Stomach (tissue), 19 donors: ENCODE measurements at places on chromosomes 6 and 20. TPM values are rescaled to one million over a fixed set of nuclear protein-coding genes. Genes with fewer than 3 reads are reported as not detected.

GRCh38 chr20:63379296-63379695, 18.1 kb upstream of the CHRNA4 start:
- no peak for DNase-seq

GRCh38 chr6:100678027-100678426, 203.1 kb downstream of the ASCC3 start:
- peak; percentile 19 for DNase-seq

GRCh38 chr20:34215711-34216381, 25.4 kb upstream of the ASIP start:
- DNase-seq, result peak; percentile 93

DNA sequence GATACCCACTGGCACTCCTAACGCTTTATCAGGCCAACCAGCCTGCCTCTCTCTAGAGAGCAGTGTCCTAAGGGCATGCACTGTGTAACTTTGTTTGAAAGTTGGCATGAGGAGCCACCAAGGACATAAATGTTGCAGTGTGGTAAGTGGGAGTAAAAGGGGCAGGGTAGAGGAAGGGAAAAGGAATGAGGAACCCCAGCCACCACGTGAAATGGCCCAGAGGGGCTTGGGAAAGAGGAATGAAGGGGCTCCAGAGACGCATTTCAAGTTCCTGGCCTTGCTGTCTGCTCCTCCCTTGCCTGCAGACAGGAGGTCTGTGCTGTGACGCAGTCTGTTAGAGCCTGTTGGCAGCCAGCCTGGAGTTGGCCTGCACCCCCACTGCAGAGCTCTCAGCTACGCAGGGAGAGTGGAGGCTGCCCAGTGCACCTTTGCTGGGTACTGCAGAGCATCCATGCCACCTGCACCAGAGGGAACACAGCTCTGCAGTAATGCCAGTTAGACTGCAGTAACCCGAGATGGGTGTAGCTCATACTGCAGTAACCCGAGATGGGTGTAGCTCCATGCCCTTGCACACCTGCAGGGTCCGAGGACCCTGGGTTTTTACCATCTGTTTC, 86.8 kb upstream of the SNAP25 start:
- DNase-seq, result peak; percentile 72

- DNase-seq, result no peak
Observed at GRCh38 chr6:39319621-39320362, 2.7 kb downstream of the KCNK16 start.

DNA sequence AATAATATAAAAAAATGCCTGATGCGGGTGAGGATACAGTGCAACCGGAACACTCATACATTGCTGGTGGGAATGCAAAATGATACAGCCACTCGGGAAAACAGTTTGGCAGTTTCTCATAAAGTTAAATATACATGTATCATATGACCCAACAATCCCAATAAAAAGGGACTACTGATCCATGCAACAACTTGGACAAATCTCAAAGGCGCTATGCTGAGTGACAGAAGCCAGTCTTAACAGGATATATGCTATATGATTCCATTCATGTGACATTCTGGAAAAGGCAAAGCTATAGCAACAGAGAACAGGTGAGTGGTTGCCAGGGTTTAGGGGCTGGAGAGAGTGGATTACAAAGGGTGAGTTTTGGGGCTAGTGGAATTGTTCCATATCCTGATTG, 170.2 kb upstream of the MLN start:
- no peak for DNase-seq

DNA sequence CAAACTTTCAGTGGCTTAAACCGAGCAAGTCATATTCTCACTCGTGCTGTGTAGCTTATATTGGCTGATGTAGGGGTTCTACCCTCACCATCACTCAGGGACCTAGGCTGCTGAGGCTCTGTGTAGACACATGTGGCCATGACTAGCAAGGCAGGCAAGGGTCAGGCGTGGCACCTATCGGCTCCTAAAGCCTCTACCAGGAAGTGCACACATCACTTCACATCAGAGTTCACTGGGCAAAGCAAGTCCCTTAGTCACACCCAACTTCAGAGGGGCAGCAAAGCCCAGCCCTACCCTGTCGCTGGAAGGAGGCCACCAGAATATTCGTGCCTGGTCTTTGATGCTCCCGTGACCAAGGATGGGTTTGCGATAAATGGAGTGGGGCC, 42.9 kb downstream of the PPP1R14C start:
- no peak for DNase-seq

- no peak for DNase-seq
Observed at GRCh38 chr20:44850272-44850671, 35.2 kb upstream of the YWHAB start.

- no peak for DNase-seq
Observed at GRCh38 chr6:81226957-81227356, 525.5 kb downstream of the TENT5A start.

GRCh38 chr20:957544-957943, 41.4 kb upstream of the ANGPT4 start:
- no peak for DNase-seq

DNA sequence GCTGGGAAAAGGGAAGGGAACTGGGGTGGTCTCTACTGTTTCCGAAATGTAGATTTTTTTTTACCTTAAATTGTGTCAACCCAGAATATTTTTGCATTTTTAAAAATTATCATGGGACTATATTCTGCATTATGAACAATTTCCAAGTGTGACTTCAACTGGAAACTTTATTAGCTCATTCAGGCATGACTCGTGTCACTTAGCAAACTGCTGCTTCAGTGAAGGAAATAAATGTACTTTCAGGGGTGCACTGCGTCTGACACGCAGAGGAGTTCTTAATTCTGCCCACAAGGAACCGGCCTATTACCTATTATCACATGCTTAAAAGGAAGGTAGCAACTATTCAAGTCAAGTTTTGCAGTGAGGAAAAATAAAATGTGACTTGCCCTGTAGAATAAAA, 291.3 kb upstream of the PRDM1 start:
- DNase-seq, result no peak

GRCh38 chr20:32479697-32480171, 105.4 kb downstream of the NOL4L start:
- DNase-seq, result peak; percentile 31

DNA sequence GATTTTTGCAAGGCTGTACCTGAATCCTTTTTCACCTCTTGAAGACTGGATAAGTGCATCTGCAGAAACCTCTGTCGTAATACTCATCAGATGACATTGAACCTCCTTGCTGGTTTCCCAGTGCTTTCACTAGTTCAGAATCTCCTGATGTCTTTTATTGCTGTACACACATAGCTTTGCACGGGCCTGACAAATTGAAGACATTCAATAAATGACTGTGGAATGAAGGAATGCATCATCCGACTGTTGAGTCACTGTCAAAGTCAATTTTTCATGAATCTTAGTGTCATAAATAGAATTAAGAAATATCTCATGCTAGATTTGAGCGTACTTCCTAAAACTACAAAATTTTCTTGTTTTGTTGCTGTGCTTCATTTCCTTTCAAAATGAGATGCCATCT, 598.2 kb upstream of the MAP3K7 start:
- no peak for DNase-seq

DNA sequence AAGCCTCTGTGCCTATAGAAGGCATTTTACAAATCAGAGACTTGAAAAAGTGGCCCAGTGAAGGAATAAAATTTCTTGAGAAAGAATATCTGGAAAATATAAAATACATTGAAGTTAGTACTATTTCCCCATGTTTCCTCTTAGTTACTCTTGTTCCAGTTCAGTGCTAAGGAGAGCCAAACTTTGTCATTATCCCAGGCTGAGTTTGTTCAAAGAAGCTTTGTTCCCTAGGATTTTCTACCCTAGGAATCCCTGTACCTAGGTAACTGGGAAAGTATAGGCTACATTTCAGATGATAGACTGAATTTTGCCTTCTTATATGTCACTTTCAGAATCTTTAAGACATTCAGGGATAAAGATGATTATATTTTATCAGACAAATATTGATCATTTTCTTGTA, 1395.7 kb upstream of the MAP3K7 start:
- DNase-seq, result no peak

- no peak for DNase-seq
Observed at GRCh38 chr20:8783734-8784133, 285.2 kb upstream of the PLCB4 start.

- DNase-seq, result no peak
Observed at GRCh38 chr20:53292347-53292746, 301.3 kb downstream of the ZNF217 start.

GRCh38 chr6:52547647-52548352, 29.1 kb downstream of the TRAM2 start:
- DNase-seq, result no peak

DNA sequence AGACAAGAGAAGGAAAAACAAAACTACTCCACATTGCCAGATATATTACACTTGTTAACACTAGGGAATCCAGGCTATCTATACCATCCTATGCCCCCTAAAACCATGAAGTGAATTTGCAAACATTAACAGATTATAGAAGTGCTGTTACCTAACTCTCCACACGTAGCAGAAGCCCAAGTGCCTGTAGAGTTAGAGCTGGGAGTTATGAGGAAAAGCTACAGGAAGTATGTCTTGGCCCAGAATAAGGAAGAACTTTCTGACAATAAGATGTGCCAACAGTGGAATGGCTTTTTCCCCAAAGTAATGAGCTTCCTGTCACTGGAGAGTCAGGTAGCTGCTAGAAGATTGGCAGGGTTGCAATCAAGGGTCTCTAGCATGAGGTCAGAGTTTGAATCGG, 32.5 kb downstream of the ADGRG6 start:
- no peak for DNase-seq

- no peak for DNase-seq
Observed at GRCh38 chr6:38306931-38307330, 332.8 kb downstream of the BTBD9 start.

DNA sequence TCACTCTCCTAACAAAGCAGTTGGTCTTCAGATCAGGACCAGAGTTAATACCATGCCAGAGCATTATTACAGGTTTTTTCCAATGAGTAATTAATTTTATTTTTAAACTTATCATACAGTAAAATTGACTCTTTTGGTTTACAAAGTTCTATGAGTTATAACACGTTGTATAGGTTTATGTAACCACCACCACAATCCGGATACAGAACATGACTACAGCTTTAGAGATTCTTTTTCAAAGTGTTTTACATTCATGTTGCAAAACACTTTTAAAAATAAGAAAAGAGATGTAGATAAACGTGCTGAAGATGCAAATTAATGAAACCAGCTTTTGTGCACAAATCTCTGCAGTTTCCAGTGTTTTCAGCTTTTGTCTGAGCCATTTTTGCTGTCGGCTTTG, 1.5 kb upstream of the TPBG start:
- no peak for DNase-seq

GRCh38 chr6:40962241-40962640, 76.8 kb downstream of the UNC5CL start:
- no peak for DNase-seq

DNA sequence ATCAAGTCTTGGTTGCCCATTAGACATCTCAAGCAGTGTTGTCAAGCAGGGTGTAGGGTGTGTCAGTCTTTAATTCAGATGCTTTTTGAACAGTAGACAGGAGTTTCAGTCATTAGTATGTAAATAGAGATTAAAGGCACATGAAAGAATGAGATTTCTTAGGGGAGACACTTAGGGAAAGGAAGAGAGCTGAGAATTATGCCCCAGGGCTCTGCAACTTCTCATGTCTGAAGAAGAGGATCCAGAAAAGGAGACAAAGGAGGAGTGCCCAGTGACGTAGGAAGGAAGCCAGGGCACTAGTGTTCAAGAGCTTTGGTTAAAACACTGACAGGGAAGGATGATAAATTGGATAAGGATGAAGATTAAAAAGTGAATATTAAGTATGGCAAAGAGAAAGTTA, 569.7 kb downstream of the NKAIN2 start:
- DNase-seq, result no peak

DNA sequence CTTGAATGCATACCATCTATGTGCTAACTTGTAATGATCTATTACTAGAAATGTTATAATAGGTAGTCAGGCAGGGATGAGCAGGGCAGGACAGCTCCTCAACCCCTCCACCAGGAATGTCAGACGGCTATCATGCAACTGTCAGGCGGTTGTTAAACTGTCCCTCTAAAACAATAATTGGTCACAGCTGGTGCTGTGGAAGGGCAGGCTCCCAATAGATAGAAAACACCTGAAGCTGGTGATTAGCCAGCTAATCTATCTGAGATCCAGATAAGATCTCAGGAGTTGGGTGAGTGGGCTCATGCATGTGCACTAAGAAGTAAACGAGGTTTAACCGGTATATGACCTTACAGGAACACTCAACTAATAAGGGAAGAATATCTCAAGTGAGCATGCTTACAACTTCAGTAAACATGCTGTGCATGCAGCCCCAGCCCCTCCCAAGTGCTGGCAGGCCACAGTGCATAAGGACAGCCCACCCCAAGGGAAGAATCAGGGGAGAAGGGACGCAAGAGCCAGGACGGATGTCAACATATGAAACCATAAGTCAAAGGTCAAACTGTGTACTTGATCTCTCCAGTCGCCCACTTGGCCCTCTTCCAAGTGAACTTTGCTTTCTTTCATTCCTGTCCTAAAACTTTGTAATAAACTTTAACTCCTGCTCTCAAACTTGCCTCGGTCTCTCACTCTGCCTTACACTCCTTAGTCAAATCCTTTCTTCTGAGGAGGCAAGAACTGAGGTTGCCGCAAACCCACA, 566.2 kb upstream of the NRSN1 start:
- no peak for DNase-seq

- DNase-seq, result no peak
Observed at GRCh38 chr6:116741571-116741970, 23.9 kb downstream of the FAM162B start.

GRCh38 chr6:157557559-157557958, 176.6 kb downstream of the ZDHHC14 start:
- DNase-seq, result no peak

DNA sequence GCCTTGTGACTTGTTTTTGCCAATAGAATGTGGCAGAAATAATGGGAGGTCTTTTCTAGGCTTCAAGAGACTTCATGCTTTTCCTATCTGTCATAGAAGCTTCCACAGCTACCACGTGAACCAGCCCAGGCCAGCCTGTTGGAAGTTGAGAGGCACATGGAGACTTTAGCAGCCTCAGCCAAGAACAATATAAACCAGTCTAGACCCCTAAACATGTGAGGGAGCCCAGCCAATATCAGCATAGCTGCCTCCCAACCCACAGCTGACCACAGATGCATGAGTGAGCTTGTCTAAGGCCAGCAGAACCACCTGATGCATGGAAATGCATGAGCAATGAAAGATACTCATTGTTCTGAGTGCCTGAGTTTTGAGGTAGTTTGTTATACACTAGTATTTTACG, 540.7 kb upstream of the BTBD3 start:
- no peak for DNase-seq

- DNase-seq, result no peak
Observed at GRCh38 chr20:25669826-25670422, 26.7 kb downstream of the ZNF337 start.

- no peak for DNase-seq
Observed at GRCh38 chr6:137890983-137891537, 24.0 kb downstream of the TNFAIP3 start.

- DNase-seq, result no peak
Observed at GRCh38 chr6:39794231-39794630, 2.1 kb downstream of the DAAM2 start.

GRCh38 chr6:163390770-163391169, 23.7 kb upstream of the QKI start:
- no peak for DNase-seq

Gene CLIC5
- total RNA-seq, result 2.0 TPM

Gene BMP6
- total RNA-seq, result not detected

Gene NEU1
- total RNA-seq, result 11.3 TPM

Gene RHAG
- not detected for total RNA-seq

Gene BEND6
- 0.58 TPM for total RNA-seq

Gene UNC5CL
- 13.2 TPM for total RNA-seq

Gene EEF1E1
- total RNA-seq, result 19.6 TPM

Gene DUSP15
- 3.9 TPM for total RNA-seq

Gene PCNA
- 77.5 TPM for total RNA-seq

Gene GRM4
- total RNA-seq, result not detected

Gene MATN4
- not detected for total RNA-seq

Gene LY86
- not detected for total RNA-seq

Gene RPRD1B
- 60.0 TPM for total RNA-seq
